Activated naive CD8-positive, alpha-beta T cell treated with anti-CD3 and anti-CD28 coated beads, Interleukin-2, amount 10 ng/mL, durations not matched to agents 7 days and 5 days (primary cell): ENCODE measurements at places on chromosomes 16 and 17.

DNA sequence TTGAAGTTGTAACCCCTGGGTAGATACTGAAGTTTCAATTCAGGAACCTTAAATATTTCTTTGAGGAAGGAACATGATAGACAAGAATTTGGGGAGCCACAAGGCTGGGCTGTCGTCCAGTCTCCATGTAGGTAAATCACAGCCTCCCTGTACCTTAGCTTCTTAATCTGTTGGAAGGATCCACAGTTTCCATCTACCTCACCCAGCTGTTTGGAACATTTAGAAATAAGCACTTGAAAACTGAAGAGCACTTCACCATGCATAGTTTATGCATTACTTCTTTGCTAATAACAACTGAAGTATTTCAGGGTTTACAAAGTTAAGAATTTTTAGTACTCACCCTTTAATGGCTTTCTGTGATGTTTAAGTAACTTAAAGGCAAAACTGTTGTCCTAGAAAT lies 17.2 kb downstream of the TXNDC11 start:
- peaks cover 15% of the 10 kb centered on the region for H3K4me1 ChIP-seq
- no peak overlapping the region for H3K27ac ChIP-seq
- peaks cover 28% of the 10 kb centered on the region for H3K36me3 ChIP-seq
- no peak for DNase-seq
- no peak overlapping the region for H3K4me3 ChIP-seq

- peak; percentile 81 for DNase-seq
- peak overlapping the region; percentile 98 for H3K27ac ChIP-seq
These were observed 867 bp upstream of the LIMD2 start for GRCh38 chr17:63700528-63701455.

DNA sequence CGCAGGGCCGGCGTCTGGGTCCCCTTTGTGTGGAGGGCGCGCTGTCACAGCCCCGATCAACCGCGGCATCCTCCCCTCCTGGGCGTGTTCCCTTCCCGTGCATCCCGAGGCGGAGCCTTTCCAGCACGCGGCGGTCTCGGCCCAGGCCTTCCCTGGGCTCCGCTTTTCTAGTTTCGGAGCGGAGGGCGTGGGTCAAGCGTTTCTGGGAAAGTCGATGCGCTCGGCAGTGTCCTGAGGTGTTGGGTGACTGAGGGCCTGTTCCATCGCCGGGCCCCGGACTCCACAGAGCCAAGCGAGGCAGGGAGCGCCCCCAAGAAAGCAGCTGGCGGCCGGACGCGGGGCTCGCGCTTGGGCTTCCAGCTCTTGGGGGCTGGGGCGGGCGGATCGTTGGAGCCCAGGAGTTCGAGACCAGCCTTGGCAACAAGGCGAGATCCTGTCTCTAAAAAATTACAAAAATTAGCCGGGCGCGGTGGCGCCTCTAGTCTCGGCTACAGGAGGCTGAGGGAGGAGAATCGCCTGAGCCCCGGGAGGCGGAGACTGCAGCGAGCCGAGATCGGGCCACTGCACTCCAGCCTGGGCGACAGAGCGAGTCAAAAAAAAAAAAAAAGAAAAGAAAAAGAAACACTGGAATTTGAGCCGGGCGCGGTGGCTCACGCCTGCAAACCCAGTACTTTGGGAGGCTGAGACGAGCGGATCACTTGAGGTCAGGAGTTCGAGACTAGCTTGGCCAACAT lies 806 bp downstream of the IFT140 start:
- peaks cover 8% of the 10 kb centered on the region for H3K36me3 ChIP-seq
- H3K27ac ChIP-seq = peak overlapping the region; percentile 96
- no peak for DNase-seq
- no peaks in the 10 kb centered on the region for H3K27me3 ChIP-seq
- H3K4me1 ChIP-seq = peaks cover 15% of the 10 kb centered on the region

DNA sequence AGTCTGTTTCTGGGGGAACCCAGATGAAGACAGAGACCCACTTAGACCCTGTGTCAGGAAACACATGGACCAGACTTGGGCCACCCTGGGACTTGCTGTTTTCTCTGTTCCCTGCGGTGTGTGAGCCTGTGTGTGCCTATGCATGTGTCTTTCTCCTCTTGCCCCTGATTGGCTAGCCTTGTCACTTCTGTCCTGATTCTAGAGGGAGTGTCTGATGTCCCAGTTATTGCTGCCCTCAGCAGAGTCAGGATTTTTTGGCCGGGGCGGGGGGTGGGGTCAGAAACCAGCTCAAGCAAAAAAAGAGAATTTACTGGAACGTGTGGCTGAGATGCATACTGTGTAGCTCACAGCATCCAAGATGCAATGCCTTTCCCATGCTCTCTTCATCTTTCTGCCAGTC lies 30.5 kb downstream of the PLCG2 start:
- H3K36me3 ChIP-seq = peaks cover 7% of the 10 kb centered on the region
- peaks cover 17% of the 10 kb centered on the region for H3K27me3 ChIP-seq
- peaks cover 22% of the 10 kb centered on the region for H3K4me1 ChIP-seq

GRCh38 chr17:63447471-63448009 lies 1.4 kb upstream of the CYB561 start:
- peak overlapping the region; percentile 48 for H3K27ac ChIP-seq
- no peak for DNase-seq
- H3K4me3 ChIP-seq = peak overlapping the region; percentile 63
- peaks cover 30% of the 10 kb centered on the region for H3K27me3 ChIP-seq
- peaks cover 14% of the 10 kb centered on the region for H3K4me1 ChIP-seq
- no peaks in the 10 kb centered on the region for H3K36me3 ChIP-seq
